LHCN-M2 (cell line): ENCODE measurements at places on chromosomes 2 and 18.

GRCh38 chr18:54223568-54224241 lies 764 bp downstream of the MBD2 start:
- DNase-seq = peak; percentile 89

DNA sequence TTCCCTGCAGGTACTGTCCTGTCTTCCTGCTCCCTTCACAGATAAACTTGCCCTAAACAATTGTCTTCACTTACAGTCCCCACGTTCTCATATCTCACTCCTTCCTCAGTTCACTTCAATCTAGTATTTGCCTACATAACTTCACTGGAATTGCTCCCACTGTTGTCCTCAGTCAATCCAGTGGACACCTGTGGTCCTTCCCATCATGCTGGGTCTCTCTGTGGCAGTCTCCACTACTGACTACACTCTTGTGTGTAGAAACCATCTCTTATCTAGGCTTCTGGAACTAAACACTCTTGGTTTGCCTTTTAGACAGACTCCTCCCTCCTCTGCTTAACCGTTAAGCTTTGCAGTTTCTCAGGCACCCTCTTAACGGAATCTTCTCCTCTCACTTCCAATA lies 58.8 kb downstream of the COPS8 start:
- no peak for DNase-seq

DNA sequence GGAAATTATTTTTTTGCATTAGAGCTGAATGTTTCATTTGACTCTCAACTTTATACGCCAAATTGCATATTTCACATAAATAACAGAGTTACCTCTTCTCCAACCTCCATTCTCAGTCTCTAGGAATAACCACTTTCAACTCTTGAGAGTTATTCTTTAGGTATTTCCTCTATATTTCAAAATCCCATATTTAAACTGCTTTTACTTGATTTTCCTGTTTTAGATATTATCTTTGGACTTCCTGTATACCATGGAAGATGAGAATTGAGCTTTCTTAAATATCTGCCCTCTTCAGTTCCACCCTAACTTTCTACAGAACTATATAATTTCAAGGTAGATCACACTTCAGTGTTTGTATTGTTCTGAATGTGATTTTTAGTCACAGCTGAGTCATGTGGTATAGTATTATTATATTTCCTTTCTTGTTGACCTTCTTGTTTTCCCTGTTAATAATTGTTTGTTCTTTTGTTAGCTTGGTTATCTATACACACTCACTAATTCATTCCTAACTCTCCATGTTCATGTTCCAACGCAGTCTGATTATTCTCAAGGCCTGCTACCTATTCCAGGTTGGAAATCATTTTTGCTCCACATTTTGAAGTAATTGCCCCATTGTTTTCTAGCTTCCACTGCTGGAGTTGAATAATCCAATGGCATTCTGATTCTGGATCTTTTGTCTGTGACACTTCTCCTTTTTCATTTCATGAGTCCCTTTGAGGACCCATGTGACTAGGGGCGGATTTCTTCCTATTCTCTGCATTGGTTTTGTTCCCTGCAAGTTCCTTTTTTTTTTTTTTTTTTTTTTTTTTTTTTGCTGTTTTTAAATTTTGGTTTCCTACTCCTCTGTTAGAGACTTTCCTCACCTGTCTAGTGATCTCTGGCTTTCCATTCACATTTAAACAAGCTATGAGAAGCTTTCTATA lies 156.8 kb upstream of the RBMS1 start:
- DNase-seq = peak; percentile 14

- no peak for DNase-seq
These were observed 33.9 kb upstream of the FOSL2 start for GRCh38 chr2:28358668-28359201.

DNA sequence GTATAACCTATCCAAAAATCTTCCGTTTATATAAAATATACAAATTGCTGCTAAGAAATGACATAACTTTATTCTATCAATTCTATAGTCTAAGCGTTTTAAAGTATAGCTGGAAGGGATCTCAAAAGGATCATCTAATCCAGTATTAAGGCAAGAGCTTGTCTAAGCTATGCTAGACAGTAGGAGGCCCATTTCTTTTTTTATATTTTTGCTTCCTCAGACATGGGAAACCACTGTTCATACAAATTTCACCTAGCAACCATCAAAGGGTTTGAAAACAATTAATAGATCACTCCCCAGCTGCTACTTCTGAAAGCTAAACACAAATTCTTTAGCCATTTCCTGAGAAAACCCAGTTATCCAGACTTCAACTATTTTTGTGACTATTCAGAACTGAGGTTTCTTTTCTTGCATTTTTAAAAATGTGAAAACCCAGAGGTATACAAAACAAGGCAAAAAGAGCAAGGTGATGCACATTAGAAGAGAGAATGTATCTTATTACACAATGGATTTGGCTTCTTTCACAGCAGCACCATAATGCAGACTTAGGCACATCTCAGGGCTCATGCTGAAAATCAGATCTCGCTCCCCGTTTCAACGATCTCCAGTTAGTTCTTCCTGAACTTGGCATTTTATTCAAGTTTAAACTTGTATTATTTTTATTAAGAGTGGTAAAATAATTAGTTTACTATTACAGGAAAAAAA lies 274.4 kb downstream of the LRP1B start:
- no peak for DNase-seq
